CD4-positive, alpha-beta T cell treated with Interleukin-1 beta for 1 hour (primary cell): ENCODE measurements at places on chromosomes 5 and 9.

DNA sequence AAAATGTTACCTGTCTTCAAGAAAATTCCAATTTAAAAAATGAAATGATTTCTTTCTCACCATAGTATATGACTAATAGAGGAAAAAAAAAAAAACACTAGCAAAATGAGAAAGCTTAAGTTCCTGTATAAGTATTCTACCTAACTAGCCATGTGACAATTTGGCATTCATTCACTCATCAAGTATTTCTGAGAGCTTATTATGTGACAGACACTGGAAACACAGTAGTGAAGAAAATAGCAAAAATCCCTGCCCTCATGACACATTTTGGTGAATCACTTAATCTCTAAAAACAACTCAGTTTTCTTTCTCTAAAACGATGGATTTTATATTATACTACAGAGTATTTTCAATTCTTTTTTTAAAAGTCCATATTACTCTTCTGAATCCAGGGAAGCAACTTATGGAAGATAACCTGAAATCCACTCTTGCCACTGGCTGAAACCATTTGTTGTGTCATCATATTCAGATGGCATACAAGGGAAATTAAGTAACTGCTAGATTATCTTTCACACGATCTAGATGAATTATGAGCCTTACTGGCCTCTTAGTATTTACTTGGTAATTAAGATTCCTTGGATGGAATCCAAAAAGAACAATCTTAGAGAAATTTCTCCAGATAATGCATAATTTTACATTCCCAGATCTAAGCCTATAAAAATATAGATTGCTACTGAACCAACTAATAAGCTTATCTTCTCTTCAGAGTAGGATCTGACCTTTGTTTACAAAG lies 5.5 kb downstream of the PTBP3 start:
- no peak for DNase-seq

DNA sequence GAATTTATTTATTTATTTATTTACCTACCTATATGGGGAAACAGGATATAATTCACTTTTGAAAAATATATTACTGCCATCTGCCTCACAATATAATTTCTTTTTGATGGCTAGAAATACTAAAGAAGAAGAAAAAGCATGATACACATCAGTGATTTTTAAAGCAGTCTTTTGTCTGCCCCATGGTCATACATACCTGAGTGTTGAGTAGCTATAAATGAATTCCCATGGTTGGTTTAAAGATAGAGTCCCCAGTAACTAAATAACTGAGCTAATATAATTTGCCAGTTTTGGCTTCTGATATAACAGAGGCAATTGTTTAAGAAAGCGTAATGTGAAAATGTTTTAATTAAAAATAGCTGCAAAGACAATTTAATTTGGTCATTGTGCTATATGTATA lies 447.8 kb downstream of the PDE4D start:
- no peak for DNase-seq

DNA sequence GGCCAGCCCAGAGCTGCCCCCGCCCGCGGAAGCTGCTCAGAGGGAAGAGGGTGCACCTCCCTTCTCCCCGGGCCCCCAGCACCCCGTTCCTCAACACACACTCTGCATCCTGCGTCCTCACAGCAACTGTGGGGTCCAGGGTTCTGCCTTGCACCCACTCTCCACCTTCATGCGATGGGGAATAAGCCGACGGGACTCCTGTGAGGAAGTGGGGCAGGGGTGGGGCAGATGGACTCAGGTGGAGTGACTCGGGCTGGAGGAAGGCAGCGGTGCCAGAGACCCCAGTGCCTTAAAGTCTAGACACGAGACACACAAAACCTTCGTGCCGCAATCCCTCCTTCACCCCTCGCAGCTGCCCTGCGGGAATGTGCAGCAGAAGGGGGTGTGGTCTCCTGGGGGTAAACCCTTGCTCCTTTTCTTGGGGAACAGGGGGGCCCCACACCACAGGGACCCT lies 8.6 kb downstream of the BRD3 start:
- DNase-seq, result no peak

- no peak for DNase-seq
Measured at GRCh38 chr9:69645488-69645887, 26.7 kb downstream of the APBA1 start.

DNA sequence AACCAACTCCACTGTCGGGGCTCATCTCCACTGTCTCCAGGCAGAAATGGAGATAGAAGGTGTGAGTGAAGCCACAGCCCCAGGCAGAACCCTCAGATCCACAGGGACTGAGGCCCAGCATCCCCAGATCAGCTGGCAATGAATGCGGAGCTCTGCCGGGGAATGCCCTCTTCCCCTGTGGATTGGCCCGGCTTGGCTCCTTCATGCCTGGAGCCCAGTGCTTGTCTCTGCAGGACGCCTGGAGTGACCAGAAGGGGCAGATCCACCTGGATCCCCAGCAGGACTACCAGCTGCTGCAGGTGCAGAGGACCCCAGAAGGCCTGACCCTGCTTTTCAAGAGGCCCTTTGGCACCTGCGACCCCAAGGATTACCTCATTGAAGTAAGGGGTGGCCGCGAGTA lies 3.5 kb downstream of the DBH start:
- no peak for DNase-seq

DNA sequence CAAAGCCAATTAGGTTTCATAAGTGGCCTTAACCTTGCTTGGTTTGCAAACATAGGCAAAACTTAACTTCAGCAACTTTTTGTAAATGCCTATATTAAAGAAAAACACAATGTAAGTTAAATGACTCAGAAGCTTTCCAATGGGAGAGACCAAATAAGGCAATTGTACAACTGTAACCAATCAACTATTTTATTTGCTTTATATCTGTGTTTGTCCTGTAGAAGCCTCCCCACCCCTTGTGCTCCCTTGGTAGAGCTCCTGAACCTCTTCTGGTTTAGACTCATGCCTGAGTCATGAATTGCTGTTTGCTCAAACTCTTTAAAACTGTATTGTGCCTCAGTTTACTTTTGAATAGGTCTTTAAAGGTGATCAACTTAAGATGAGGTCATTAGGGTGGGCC lies 3.0 kb upstream of the C1QTNF3 start:
- DNase-seq, result no peak

- peak; percentile 41 for DNase-seq
Measured at GRCh38 chr9:135971892-135972291, 10.7 kb upstream of the UBAC1 start.

- DNase-seq, result no peak
Measured at GRCh38 chr9:77597057-77597456, 51.1 kb downstream of the GNA14 start.

DNA sequence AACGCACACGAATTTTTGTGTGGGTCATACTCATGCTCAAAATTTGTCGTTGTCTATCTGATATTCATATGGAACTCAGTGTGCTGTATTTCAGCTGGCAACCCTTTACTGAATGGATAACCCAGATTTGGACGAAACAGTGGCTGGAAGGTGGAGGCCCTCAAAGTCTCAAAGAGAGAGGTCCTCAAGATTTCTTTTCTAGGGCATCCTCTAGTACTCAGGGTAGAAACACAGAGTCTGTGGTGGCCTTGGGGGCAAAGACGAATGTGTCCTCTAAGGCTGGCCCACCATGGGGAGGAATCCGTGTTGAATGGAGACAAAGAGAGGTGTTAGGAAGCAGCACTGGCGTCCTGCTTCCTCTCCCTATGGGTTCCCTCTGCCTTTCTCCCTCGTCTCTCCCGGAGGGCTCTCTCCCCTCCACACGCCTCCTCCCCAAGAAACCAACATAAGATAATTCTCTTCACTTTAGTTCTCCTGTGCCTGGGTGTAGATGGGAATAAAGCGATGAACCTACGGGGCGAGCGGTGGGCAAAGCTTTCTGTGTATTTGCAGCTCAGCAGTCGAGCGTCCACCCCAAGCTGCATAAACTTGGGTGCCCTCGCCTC lies 333.7 kb downstream of the CWC27 start:
- no peak for DNase-seq

DNA sequence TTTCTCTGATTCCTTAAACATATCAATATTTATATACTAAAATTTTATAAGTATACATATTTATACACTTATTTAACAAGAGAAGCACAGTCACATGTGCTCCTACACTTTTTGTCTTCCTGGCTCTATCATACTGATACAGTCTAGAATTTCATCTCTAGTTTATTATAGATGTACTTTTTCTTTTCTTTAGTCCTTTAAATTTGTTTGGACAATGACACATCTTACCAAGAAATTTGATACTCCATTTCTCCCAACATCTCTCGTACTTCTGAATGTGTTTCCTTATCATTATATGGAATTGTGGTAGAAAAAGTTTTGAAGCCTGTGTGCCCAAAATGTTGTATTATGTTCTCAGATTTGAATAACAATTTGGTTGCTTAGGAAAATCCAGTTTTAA lies 104.6 kb downstream of the DMRT2 start:
- no peak for DNase-seq

- DNase-seq, result no peak
Measured at GRCh38 chr5:16862777-16863176, 73.3 kb downstream of the MYO10 start.

GRCh38 chr5:166926138-166926537 lies 1365.3 kb upstream of the WWC1 start:
- DNase-seq, result no peak

- DNase-seq, result no peak
Measured at GRCh38 chr9:135887021-135887507, 20.3 kb downstream of the CAMSAP1 start.

- DNase-seq, result no peak
Measured at GRCh38 chr5:153655201-153655510, 164.7 kb downstream of the GRIA1 start.

- peak; percentile 16 for DNase-seq
Measured at GRCh38 chr5:80961376-80962281, 1.5 kb downstream of the RASGRF2 start.

GRCh38 chr5:76874088-76874581 lies 24.3 kb downstream of the S100Z start:
- DNase-seq, result no peak

DNA sequence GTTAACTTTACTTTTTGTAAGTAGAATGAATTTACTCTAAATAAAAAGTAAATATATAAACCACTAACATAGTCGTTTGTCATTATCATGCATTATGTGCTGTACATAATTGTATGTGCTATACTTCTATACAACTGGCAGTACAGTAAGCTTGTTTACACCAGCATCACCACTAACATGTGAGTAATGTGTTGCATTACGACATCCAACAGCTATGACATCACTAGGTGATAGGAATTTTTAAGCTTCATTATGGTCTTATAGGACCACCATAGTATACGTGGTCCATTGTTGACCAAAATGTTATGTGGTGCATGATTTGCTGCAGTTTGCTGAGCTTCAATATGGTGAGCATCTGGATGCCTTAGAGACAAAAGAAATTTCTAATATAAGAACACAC lies 819.1 kb upstream of the GRAMD2B start:
- DNase-seq, result no peak

GRCh38 chr5:16673241-16674201 lies 56.7 kb upstream of the RETREG1 start:
- peak; percentile 5 for DNase-seq

DNA sequence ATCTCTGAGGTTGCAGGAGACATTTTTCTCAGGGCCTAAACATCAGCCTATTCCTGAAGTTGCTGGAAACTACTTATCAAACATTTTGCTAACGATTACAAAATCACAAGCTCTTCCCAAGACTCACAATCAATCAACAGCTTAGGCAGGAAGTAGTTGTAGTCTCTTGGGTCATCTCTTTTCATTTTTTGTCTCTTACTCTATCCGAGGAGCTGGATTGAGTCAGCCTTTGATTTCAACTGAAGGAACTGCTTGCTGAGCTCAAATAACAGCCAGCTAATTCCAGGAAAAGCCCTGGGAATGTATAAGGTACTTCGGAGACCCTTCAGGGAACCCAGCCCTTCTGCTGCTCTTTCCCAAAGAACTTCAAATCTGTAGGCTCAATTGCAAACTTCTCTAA lies 398.9 kb downstream of the PLK2 start:
- no peak for DNase-seq

- no peak for DNase-seq
Measured at GRCh38 chr5:6464441-6464840, 15.8 kb downstream of the UBE2QL1 start.
